Chondrocyte (in vitro differentiated cells): ENCODE measurements at places on chromosomes 16 and 17. TPM values are rescaled to one million over a fixed set of nuclear protein-coding genes. Genes with fewer than 3 reads are reported as not detected.

VAT1L gene
- total RNA-seq = not detected in 3 replicates

ZNF287 gene
- 13.0 to 16.2 TPM (median 14.6 TPM) in 3 replicates for total RNA-seq

CXCL16 gene
- total RNA-seq = 4.7 to 8.0 TPM (median 5.4 TPM) in 3 replicates

TPSB2 gene
- total RNA-seq = not detected in 3 replicates

RAP1GAP2 gene
- 3.3 to 5.5 TPM (median 3.4 TPM) in 3 replicates for total RNA-seq

SMTNL2 gene
- total RNA-seq = 0.32 to 0.36 TPM in 2 of 3 replicates, not detected in the other

NME1 gene
- total RNA-seq = 101 to 149 TPM (median 102 TPM) in 3 replicates

- peaks cover 2% of the 10 kb centered on the region for H3K36me3 ChIP-seq
- DNase-seq = no peak
- H3K4me1 ChIP-seq = no peaks in the 10 kb centered on the region
- H3K27me3 ChIP-seq = peaks cover 40% of the 10 kb centered on the region
Observed at GRCh38 chr17:76833034-76833644, 35.1 kb upstream of the MGAT5B start.

DNA sequence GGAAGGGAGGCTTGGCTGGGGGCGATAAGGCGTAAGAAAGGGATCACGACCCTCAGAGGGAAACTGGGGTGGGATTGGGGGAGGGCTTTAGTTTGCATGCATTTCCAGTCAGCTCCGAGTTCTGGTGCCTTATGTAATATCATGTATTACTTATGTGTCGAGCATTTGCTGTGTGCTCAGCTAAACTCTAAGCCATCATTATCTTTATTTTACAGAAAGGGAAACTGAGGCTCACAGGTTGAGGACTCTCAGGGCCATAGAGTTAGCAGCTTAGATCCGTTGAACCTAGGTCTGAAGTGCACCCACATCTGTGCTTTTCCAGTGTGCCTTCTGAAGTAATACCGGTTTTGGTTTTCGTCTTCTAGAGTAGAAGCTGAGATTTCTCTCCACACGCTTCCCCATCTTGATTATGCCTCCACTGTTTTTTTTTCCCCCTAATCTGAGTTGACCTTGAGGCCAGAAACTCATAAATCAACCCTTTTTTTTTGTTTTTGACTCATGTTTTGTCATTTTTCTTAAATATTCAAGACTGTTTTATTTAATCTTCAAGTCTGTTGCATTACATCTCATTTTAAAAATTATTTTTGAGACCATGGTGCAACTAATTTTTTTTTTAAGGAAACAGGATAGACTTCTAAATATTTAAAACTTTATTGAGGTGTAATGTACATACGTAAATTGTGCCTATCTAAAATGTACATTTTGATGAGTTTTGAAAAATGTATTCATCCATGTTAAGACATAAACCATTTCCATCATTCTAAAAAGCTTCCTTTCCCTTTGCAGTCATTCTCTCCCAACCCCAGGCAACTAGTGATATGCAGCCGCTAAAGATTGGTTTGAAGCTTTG lies 741 bp downstream of the CYB5B start:
- peaks cover 18% of the 10 kb centered on the region for H3K4me1 ChIP-seq
- no peak for DNase-seq
- H3K27ac ChIP-seq = peak overlapping the region; percentile 90
- H3K27me3 ChIP-seq = no peaks in the 10 kb centered on the region

DNA sequence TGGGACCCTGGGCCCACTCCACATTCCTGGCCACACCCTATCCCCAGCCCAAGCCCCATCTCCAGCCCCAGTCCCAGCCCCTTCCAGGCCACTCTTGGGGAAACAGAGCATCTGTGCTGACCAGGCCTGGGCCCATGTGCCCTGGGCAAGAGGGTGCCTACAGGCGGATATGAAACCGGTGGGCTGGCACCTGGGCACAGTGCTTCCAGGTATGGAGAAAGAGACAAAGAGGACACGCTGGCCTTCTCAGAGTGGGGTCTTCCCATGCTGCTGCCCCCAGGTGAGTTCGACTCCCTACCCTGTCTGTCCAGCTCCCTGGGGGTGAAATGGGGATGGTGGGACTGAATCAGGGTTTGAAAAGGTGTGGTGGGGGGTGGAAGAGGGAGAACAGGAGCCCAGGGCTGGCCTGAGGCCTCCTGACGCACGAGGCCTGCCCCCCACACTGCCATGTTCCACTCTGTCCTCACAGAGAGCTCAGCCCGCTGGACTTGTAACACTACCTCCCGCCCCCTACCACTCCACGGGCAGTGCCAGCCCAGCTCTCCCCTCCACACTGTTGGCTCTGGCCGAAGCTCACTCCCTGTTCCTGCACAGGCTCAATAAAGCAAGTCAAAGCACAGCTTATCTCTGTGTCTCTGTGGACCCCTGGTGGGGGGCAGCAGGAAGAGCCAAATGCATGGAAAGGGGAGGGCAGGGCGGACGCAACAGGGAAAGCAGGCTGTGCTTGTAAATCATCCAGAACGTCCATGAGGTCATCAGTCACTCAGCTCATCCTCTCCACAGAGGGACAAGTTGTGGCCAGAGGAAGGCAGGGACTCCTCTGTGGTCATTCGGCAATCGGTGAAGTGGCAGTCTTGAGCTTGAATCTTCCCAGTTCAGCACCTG lies 71.1 kb upstream of the TMEM97 start:
- peaks cover 7% of the 10 kb centered on the region for H3K4me1 ChIP-seq
- no peaks in the 10 kb centered on the region for H3K36me3 ChIP-seq
- no peak overlapping the region for H3K4me3 ChIP-seq
- H3K27me3 ChIP-seq = peaks cover 3% of the 10 kb centered on the region
- DNase-seq = peak; percentile 75

- no peaks in the 10 kb centered on the region for H3K4me1 ChIP-seq
- no peak for DNase-seq
- H3K36me3 ChIP-seq = peaks cover 3% of the 10 kb centered on the region
Observed at GRCh38 chr17:69864462-69864861, 210.6 kb upstream of the KCNJ16 start.

DNA sequence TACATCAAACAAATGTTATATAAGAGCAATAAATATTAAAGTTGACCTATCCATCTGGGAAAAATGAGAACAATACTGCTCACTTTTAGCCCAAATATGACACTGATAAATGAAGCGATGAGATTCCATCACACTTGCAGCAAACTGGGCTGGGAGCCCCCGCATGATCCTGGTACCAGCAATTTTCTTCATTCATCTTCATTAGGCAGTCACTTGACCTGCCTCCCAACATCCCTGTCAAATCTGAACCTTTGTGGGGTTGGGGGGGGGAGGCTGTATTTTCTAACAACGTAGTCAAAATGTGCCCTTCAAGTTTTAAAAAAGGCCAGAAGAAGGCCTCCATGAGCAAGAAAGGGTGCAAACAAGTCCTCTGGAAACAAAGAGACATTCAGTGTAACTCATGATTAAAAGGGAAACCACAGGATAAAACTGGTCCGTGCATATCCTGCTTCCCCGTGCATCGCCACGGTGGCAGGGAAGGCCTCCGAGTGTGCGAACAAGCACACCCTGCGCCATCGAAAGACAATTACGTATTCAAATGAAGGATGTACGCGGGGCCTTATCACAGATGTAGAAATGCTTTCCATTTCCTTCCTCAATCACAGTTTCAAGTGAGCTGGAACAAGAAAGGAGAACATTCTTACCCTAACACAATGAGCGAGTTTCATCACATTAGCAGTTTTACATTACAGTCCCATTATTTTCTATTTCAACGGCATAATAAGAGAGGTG lies 48.4 kb downstream of the TOX3 start:
- H3K27ac ChIP-seq = no peak overlapping the region
- no peaks in the 10 kb centered on the region for H3K36me3 ChIP-seq
- H3K4me1 ChIP-seq = peaks cover 7% of the 10 kb centered on the region
- H3K27me3 ChIP-seq = peaks cover 2% of the 10 kb centered on the region
- H3K4me3 ChIP-seq = no peak overlapping the region

- no peaks in the 10 kb centered on the region for H3K36me3 ChIP-seq
- H3K27ac ChIP-seq = peak overlapping the region; percentile 99
- DNase-seq = peak; percentile 86
Observed at GRCh38 chr17:40318830-40319391, 9.9 kb downstream of the RARA start.

DNA sequence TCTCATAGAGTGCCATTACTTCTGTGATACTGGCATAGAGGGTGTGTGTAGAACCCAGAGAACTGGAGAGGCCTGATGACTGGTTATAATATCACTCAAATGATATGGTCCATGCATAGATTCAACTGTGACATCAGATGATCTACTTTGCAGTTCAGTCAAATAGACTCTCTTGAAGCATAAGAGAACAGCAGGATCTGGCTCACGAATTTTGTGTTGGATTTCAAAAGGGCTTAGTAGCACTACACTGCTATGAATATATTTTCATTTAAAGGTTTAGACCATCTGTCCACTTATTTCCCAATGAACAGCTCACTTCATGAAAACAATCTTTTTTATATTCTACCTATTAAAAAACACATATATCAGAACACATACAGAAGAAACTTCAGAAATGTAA lies 119.7 kb downstream of the KIF2B start:
- no peaks in the 10 kb centered on the region for H3K4me1 ChIP-seq
- no peaks in the 10 kb centered on the region for H3K27me3 ChIP-seq

- no peaks in the 10 kb centered on the region for H3K36me3 ChIP-seq
- DNase-seq = no peak
- no peaks in the 10 kb centered on the region for H3K27me3 ChIP-seq
- no peak overlapping the region for H3K27ac ChIP-seq
- no peaks in the 10 kb centered on the region for H3K4me1 ChIP-seq
Observed at GRCh38 chr16:7319514-7319913, 13.1 kb upstream of the RBFOX1 start.

GRCh38 chr17:79745641-79746105 lies 14.9 kb downstream of the ENPP7 start:
- H3K27me3 ChIP-seq = peaks cover 22% of the 10 kb centered on the region
- H3K4me3 ChIP-seq = no peak overlapping the region
- no peak for DNase-seq
- H3K27ac ChIP-seq = no peak overlapping the region

- H3K4me1 ChIP-seq = peaks cover 26% of the 10 kb centered on the region
- no peak for DNase-seq
- peaks cover 2% of the 10 kb centered on the region for H3K36me3 ChIP-seq
- H3K27ac ChIP-seq = peak overlapping the region; percentile 56
- no peak overlapping the region for H3K4me3 ChIP-seq
Observed at GRCh38 chr16:66639091-66639885, 34.8 kb downstream of the CMTM3 start.

- no peaks in the 10 kb centered on the region for H3K27me3 ChIP-seq
- H3K27ac ChIP-seq = peak overlapping the region; percentile 52
- peak overlapping the region; percentile 17 for H3K4me3 ChIP-seq
- peaks cover 12% of the 10 kb centered on the region for H3K4me1 ChIP-seq
- H3K36me3 ChIP-seq = no peaks in the 10 kb centered on the region
Observed at GRCh38 chr17:75754378-75755204, 10.4 kb downstream of the GALK1 start.

DNA sequence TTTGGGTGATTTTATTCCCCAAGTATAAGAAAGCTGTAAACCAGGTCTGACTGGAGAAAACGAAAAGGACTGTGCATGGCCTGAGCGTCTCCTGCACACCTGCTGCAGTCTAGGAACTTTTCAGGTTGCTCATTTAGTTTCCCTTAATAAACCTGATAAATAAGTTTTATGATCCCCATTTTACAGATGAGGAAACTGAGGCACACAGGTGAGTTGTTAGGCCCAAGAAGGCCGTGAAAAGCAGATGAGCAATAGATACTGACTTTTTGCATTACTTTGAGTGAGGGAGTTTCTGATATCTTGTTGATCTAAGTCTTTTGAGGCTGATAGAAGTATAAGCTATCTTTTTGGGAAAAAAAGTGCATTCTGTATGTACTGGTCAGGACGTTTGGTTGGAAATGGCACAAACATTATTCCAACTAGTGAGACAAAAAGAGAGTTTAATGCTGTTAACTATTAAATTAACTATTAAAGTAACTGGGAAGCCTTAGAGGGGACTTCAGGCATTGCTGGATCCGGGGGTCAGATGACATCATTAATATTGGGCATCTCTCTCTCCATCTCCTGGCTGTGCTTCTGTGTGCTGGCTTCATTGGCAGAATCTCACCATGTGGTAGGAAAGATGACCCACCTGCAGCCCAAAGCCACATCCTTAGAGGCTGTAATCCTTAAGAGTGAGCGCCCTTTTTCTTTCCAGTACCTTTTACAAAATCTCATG lies 163.4 kb downstream of the CMIP start:
- no peaks in the 10 kb centered on the region for H3K36me3 ChIP-seq
- no peak for DNase-seq
- H3K27me3 ChIP-seq = no peaks in the 10 kb centered on the region
- peaks cover 42% of the 10 kb centered on the region for H3K4me1 ChIP-seq
- H3K27ac ChIP-seq = no peak overlapping the region

DNA sequence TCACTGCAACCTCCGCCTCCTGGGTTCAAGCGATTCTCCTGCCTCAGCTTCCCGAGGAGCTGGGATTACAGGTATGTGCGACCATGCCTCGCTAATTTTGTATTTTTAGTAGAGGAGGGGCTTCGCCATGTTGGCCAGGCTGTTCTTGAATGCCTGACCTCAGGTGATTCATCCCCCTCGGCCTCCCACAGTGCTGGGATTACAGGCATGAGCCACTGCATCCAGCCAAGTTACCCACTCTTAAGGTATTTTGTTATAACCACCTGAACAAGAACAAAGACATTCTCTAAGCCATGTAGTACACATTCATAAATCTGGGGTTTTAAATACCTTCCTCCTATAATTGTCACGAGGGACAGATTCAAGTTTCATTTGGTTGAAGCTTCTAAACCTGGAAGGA lies 12.3 kb upstream of the TMEM170A start:
- no peak for DNase-seq
- H3K4me1 ChIP-seq = peaks cover under 1% of the 10 kb centered on the region
- H3K36me3 ChIP-seq = peaks cover 2% of the 10 kb centered on the region
- H3K27ac ChIP-seq = no peak overlapping the region
- H3K27me3 ChIP-seq = no peaks in the 10 kb centered on the region
- H3K4me3 ChIP-seq = no peak overlapping the region

GRCh38 chr16:9055661-9056060 lies 35.8 kb upstream of the HAPSTR1 start:
- H3K27ac ChIP-seq = no peak overlapping the region
- H3K4me3 ChIP-seq = no peak overlapping the region
- no peaks in the 10 kb centered on the region for H3K36me3 ChIP-seq
- peaks cover 9% of the 10 kb centered on the region for H3K4me1 ChIP-seq
- H3K27me3 ChIP-seq = no peaks in the 10 kb centered on the region
- DNase-seq = no peak

DNA sequence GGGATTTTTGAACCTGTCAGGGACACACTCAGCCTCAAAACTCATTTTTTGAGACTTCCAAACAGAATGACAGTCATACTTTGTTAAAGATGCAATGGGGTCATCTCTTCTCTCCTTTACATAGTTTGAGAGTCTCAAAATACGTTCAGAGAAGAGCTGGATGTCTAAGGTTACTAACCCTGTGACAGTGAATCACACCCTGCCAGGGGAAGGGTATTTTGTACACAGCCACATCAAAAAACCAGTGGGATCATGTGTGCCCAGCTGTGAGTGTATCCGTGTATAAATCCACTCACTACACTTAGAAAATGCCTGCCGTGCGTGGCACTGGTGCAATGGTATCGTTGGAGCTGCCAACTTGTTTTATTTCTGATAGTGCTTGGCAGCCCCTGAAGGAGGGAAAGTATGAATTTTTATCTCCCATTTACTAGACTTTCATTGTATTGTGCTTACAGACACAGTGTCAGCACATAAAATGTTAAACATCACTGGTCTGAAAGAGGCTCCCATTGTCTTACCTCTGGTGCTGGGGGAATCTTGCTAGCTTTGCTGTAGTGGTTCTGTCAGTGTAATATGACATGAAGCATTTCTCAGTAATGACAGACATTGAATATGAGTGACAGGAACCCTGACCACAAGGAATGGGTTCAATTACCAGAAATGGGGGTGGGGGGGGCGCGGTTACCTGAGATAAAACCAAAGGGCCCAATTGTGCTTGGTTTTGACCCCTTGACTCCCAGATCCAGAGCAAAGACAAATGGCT lies 256.3 kb downstream of the FTO start:
- no peaks in the 10 kb centered on the region for H3K27me3 ChIP-seq
